ENCODE measurements at places on chromosomes 12 and 14.
A peak's percentile ranks its signal among the peaks of the same experiment; 100 is the strongest.

- DNase-seq, result no peak
These were observed 1.1 kb downstream of the LRP1 start for GRCh38 chr12:57129321-57129842.

DNA sequence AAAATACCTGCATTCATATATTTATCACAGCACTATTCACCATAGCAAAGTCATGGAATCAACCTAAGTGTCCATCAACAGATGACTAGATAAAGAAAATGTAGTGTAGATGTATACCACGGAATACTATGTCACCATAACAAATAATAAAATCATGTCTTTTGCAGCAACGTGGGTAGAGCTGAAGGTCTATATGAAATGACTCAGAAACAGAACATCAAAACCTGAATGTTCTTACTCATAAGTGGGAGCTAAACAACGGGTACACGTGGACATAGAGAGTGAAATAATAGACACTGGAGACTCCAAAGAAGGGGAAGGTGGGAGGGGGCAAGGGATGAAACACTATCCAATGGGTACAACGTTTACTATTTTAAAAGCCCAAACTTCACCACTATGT, 37.9 kb downstream of the SLC38A1 start:
- DNase-seq, result no peak

- DNase-seq, result no peak
These were observed 452.4 kb upstream of the NOVA1 start for GRCh38 chr14:27050208-27050607.

- DNase-seq, result no peak
These were observed 131.4 kb downstream of the RPAP3 start for GRCh38 chr12:47574252-47575021.

GRCh38 chr14:94888121-94888520, 118.2 kb upstream of the GSC start:
- DNase-seq, result no peak

- no peak for DNase-seq
These were observed 40.1 kb upstream of the MTERF2 start for GRCh38 chr12:107026806-107027635.

- no peak for DNase-seq
These were observed 48.0 kb downstream of the TMEM116 start for GRCh38 chr12:111964935-111965334.

DNA sequence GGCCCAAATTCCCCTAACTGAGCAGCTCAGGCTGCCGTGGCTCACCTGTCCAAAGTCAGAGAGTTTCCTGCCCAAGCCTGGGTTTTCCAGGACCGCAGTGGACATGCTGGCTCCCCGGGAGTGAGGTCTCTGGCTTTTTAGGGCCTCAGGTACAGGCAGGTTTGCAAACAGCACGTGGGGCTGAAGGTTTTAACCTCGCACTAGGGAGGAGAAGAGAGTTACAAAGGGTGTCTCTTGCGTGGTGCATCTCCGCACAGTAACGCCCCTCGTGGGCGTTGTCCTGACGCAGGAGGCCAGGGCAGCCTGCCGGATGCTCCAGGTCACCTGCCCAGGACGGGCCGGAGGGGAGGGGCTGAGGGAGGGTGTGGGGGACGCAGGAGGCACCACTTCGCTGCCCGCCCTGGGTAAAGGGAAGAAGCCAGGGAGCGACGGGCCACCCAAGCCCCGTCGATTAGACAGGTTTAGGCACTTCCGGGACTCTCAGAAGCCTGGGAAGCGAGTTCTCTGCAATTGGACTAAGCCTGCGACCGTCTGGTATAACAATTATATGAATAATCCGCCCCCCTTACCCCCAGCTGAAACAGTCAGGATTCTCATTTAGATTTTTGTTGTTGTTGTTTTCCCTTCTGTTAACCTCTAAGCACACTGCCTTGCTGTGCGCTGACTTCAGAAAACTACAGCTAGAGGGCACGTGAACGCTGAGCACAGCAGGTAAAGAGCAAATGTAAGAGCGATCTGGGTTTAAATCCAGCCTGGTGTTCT, at the start of gene PAH:
TSS of gene PAH (minus strand) at position 219 of the 762 bp plus-strand sequence. CDS start at position 105, 114 bp downstream.
- no peak for DNase-seq

DNA sequence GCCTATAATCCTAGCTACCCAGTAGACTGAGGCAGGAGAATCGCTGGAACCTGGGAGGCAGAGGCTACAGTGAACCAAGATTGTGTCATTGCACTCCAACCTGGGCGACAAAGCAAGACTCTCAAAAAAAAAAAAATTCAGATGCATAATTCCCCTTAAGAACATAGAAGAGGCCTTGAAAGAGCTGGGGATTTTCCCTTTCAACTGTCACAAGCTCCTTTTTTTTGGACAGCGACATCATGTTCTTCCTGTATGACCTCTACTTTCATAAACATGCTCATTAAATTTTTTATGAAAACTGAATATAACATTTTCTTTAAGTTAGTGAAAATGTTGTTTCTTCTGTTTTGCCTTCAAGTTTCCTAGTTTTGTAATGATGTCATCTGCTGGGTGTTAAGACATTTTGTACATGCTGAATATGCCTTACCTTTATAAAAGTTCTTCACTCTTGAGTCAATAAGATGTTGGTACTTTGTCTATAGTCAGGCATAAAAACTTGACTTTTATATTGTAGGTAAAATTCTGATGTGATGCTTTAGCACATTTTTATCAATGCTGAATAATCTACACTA, 76.0 kb downstream of the PTHLH start:
- no peak for DNase-seq

GRCh38 chr12:57793920-57794319, 11.3 kb downstream of the TSFM start:
- DNase-seq, result no peak

DNA sequence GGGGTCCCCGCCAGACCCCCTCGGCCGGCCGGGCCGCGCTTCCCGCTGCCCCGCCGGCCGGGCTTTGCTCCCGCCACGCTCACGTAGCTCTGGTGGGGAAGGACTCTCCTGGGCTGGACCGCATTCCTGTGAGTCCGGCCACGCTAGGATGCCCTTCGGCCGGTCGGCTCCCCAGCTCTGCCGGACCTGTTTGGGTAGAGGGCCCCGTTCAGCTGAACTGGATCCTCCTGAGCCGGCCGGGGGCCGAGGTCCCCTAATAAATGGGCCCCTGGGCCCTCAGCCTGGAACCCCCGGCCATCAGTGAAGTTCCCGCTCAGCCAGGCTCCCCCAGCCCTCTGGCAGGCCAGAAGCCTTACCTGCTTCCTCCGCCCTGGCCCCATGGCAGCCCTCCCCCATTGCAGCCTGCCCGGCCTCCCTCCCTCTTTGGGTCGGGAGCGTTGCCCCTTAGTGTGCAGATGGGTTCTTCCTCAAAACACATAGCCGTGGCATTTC, 593 bp downstream of the UNC119B start:
- no peak for DNase-seq

DNA sequence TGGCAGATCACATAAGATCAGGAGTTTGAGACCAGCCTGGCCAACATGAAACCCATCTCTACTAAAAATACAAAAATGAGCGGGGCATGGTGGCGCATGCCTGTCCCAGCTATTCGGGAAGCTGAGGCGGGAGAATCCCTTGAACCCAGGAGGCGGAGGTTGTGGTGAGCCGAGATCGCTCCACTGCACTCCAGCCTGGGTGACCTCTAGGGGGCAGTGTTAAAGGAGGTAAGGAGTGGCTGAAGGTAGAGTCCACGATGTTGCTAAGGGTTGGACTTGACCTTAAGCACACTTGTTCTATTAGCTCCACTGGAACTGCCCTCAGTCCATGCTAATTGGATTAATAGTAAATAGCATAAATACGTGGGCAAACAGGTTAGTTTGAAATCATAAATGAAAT, 62.4 kb upstream of the PSMC1 start:
- no peak for DNase-seq

GRCh38 chr14:33685698-33686097, 265.2 kb downstream of the EGLN3 start:
- no peak for DNase-seq

- DNase-seq, result peak; percentile 44
These were observed 5.6 kb downstream of the FBXO33 start for GRCh38 chr14:39426605-39427004.

DNA sequence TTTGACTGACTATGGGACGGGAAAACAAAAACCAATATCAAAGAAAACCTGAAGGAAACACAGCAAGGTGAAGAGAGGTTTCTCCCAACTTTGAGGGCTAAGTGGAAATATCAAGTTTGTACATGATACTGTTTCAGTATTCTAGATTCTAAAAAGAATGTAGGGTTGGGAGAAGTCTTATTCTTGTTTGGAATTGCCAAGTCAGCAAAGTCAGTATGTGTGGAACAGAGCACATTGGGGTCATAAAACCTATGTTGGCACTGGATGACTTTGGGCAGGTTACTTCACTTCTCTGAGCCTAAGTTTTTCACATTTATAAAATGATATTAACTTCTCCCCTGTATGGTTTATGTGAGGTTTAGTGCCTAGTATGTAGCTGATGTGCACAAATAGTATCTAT, 182.2 kb downstream of the ANO4 start:
- DNase-seq, result no peak

- no peak for DNase-seq
These were observed 299.7 kb upstream of the RGS6 start for GRCh38 chr14:71632440-71632946.

DNA sequence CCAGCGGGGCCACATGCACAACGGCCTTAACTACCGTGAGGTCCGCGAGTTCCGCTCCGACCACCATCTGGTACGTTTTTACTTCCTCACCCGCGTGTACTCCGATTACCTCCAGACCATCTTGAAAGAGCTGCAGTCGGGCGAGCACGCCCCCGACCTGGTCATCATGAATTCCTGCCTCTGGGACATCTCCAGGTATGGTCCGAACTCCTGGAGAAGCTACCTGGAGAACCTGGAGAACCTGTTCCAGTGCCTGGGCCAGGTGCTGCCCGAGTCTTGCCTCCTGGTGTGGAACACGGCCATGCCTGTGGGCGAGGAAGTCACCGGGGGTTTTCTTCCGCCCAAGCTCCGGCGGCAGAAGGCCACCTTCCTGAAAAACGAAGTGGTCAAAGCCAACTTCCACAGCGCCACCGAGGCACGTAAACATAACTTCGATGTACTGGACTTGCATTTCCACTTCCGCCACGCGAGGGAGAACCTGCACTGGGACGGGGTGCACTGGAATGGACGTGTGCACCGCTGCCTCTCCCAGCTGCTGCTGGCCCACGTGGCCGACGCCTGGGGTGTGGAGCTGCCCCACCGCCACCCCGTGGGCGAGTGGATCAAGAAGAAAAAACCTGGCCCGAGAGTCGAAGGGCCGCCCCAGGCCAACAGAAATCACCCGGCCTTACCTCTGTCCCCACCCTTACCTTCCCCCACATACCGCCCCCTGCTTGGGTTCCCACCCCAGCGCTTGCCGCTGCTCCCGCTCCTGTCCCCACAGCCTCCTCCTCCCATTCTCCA, 155.7 kb upstream of the AMIGO2 start:
- no peak for DNase-seq

DNA sequence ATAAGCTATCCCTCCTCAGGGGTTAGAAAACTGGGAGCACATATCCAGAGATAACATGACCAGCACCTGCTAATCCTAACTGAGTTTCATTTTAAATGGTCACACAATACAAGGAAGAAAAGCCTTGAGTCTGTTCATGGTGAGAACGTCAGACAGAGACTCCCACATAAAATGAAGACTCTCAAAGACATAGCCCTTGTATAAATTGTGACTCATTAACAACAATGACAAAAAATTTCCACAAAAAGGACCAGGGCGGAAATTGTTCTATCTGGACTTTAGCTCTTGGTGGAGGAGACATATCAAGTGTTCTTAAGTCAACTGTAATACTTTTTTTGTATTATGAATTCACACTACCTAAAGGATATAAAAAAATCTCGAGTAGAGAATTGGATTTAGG, 313.7 kb upstream of the DCN start:
- no peak for DNase-seq

DNA sequence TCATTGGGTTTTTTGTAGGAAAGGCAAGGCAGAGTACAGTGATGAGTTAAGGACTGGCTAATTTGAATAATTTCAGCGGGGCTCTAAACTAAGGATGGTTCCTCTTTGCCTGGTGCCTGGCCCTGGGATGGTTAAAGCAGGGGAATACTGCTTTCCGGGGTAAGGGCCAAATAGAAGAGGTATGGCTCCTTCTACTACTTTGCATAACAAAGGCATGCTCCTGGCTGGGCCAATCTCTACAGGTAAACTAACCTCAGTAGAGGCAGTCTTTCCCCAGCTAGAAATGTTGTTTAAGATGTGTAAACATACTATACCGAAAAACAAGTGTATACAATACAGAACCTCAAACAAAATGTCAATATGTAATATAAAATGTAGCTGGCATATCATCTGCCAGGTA, 1239.0 kb downstream of the SLC16A7 start:
- DNase-seq, result no peak

GRCh38 chr14:68819260-68819691, 26.4 kb upstream of the ZFP36L1 start:
- DNase-seq, result no peak

DNA sequence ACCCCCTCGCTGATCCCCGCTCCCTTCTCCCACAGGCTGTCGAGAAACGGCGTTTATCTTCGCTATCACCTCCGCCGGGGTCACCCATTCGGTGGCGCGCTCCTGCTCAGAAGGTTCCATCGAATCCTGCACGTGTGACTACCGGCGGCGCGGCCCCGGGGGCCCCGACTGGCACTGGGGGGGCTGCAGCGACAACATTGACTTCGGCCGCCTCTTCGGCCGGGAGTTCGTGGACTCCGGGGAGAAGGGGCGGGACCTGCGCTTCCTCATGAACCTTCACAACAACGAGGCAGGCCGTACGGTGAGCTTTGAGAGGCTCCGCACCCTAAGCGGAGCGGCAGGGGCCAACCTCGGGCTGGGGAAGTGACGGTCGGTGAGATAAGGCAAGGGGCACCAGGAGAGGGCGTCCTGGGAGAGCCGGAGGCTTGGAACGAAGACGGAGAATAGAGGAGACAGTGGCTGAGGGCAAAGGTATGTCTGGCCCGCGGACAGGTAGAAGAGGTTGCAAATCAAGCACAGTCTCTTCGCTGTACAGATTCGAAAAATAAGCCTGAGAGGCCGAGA, 2.3 kb downstream of the WNT1 start:
- peak; percentile 41 for DNase-seq

DNA sequence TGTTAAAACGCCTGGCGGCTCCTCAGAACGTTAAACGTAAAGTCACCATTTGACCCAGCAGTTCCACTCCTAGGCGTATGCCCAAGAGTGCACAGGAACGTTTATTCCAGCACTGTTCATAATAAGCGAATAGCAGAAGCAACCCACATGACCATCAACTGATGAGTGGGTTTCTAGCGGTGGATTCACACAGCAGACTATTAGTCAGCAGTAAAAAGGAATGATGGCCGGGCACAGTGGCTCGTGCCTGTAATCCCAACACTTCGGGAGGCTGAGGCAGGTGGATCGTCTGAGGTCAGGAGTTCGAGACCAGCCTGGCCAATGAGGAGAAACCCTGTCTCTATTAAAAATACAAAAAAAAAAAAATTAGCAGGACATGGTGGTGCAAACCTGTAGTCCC, 22.4 kb upstream of the FBRSL1 start:
- no peak for DNase-seq

DNA sequence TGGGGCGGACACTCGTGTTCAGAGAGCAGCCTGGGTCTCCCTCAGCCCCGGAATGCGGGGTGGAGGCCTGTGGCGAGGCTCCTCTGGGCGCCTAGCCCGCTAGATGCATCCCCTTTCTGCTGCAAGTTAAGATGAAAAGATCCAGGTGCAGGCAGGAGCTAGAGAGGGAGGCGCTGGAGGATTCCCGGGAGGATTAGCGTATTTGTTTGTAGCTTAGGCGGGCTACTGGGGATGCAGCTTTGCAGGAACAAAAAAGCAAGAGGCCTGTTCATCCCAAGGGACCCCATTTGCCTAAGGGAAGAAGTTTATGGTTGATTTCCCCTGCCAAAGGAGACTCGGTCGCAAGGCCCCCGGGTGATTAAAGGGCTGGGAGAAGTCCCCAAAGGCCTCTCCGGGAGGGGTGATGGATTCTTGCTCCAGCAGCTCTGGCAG, 824 bp downstream of the CCDC177 start:
- peak; percentile 99 for DNase-seq
